ENCODE measurements at places on chromosomes 11 and 22. TPM values are rescaled to one million over a fixed set of nuclear protein-coding genes. Genes with fewer than 3 reads are reported as not detected.

GRCh38 chr11:125073616-125074483 is 10.7 kb downstream of the SLC37A2 start:
- DNase-seq: no peak

DNA sequence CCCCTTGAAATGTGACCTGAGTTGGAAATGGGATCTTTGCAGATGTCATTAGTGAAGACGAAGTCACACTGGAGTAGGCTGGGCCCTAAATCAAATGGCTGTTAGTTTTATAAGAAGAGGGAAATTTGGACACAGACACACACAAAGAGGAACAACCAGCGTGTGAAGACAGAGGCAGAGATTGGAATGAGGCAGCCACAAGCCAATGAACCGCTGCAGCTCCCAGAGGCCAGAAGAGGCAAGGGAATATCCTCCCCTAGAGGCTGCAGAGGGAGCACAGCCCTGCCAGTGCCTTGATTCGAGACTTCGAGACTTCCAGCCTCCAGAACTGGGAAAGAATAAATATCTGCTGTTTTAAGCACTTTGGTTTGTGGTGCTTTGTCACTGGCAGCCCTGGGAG is 484.5 kb downstream of the MN1 start:
- DNase-seq: no peak

DNA sequence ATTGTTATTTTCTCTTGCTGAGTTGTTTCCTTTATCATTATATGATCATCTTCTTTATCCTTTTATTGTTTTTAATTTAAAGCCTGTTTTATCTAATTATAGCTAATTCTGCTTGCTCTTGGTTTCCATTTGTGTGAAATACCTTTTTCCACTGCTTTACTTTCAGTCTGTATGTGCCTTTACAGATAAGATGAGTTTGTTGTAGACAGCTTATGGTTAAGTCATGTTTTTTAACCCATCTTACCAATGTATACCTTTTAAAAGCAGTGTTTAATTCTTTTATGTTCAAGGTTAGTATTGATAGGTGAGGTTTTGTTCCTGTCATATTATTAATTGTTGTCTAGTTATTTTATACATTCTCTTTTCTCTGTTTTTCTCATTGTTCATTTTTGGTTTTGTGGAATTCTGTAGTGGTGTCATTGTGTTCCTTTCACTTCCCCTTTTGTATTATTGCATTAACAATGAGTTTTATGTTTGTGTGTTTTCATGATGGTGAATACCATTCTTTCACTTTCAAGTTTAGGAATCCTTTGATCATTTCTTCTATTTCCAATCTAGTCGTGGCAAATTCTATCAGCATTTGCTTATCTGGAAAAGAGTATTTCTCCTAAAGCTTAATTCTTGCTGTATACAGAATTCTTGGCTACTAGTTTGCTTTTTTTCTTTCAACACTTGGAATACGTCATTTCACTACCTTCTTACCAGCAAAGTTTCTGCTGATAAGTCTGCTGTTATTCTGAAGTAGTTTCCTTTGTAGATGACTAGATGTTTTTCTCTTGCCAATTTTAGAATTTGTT is 21.8 kb downstream of the OR5AN1 start:
- DNase-seq: no peak

The ADAMTS8 gene
- 2.6 TPM for total RNA-seq
